ENCODE measurements at places on chromosomes 1 and 21.

DNA sequence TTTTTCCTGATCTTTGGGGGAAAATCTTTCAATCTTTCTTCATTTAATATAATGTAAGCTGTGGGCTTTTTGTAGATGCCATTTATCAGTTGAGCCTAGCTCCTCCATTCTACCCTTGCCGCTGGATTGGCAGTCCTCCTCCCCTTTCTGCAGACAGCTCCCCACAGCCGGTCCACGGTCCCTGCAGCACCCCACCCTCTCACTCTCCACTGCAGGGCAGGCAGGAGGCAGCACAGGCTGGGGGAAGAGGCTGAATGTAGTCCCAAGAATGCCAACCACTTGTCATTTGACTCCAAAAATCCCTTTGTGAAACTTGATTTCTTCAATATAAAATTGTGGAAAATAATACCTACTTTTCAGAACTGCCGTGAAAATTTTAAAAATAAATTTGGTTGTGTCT is 96.7 kb downstream of the SYT2 start:
- no peak for DNase-seq

DNA sequence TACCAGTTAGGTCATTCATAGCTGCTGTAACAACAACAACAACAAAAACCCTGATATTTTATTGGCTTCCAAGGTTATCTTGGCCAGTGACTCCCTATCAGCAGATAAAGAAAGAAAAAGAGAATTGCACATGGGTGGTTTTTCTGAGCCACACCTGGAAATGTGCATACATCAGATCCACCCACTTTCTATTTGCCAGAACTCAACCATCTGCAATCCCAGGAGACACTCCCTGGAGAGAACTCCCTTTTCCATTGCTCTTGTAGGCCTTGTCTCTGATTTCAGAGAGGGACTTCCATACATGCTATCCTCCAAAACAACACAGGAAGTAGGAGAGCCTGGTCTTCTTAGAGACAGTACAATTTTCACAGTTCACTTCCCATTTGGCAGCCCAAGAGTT is 74.9 kb upstream of the ZC3H11B start:
- no peak for DNase-seq

DNA sequence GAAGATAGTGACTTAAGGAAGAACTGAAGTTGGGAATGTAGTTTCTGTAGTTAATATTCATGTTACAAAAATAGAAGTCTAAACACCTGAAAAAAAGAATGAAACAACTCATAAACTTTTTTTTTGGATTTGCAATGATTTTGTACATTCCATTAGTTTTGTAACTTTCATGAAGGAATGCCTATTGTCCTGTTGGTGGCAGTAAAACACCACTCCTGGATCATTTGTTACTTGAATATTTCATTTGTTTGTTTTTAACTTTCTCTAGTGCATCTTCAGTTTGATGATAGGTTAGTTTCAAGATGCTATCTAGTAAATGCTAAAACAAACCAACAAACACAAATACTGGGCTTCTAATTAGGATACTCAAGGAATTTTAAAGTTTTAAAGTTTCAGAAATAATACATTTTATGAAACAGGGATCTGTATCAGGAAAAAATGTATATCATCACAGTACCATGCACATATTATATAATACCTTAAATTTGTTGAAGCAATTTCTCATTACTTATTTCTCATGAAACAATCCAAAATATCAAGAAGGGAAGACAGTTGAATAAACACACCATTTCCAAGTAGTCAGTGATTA is 229.7 kb upstream of the CACYBP start:
- DNase-seq, result peak; percentile 8

- no peak for DNase-seq
Observed at GRCh38 chr1:183476081-183476480, 3.8 kb downstream of the SMG7 start.

DNA sequence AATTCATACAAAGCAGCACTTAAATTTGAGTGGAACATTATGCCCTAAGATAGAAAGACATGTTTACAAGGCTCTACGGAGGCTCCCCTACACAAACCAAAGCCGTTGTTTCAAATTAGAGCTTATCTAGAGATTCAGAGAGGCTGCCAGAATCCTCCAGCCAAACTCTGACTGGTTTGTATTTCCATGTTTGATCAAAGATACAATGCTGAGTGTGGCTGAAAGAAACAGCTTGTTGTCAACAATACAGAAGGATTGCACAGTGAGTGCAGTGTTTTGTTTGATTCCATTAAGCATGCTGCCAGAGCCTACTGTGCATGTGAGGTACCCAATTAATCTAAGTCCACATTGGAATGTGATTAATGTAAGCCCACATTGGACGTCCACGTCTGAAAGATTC is 402.7 kb downstream of the DISC1 start:
- no peak for DNase-seq

DNA sequence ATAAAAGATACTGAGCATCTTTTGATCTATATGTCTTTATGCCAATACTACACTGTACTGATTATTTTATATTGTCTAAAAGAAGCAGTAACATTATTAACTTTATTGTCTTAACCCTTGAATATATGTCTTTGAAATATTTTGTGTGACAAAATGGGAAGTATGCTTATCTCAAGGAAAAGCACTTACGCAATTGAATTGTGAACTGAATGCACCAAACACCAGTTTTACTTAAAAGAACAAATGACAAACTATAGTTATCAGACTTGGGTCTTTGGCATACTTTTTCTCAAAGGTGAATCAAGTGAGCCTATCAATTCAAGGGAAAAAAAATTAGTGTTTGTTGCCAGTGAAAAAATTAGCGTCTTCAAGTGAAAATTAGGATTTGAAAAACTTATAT is 9.2 kb upstream of the SLC6A9 start:
- no peak for DNase-seq

GRCh38 chr1:166603296-166603695 is 236.0 kb upstream of the POGK start:
- DNase-seq, result no peak

DNA sequence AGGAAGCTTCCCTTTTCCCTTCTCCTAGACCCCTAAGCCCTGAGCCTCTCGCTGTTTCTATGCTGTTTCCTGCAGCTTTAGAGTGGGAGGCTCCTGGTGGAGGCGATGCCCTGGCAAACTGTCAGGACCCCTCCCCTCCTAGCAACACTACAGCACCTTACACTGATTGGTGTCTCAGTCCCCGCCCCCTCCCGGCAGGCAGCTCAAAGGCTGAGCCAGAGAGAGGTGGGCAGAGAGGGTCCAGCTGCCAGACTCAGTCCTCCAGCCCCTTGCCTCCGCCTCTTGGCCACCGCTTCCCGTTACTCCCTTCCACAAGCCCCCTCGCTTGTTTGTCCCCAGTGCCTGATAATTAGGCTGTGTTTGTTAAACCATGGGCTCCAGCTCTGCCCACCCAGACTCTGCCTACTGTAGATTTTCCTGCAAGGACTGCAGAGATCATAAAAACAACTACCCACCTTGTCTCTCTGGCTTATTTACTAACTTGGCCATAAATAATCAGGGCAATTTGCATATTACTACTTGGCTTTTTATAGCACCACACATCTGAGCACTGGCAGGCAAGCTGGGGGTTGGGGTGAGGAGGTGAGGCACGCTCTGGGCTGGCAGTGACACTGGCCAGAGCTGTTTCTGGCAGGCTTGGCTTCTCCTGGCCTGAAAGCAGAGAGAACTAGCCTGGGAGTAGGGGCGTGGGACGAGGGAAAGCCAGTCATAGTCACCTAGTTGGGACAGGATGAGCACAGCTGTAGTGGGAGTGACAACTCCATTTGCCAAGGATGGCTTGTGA is 107.5 kb downstream of the CSMD2 start:
- no peak for DNase-seq

- no peak for DNase-seq
Observed at GRCh38 chr1:204728045-204728444, 42.5 kb upstream of the LRRN2 start.

DNA sequence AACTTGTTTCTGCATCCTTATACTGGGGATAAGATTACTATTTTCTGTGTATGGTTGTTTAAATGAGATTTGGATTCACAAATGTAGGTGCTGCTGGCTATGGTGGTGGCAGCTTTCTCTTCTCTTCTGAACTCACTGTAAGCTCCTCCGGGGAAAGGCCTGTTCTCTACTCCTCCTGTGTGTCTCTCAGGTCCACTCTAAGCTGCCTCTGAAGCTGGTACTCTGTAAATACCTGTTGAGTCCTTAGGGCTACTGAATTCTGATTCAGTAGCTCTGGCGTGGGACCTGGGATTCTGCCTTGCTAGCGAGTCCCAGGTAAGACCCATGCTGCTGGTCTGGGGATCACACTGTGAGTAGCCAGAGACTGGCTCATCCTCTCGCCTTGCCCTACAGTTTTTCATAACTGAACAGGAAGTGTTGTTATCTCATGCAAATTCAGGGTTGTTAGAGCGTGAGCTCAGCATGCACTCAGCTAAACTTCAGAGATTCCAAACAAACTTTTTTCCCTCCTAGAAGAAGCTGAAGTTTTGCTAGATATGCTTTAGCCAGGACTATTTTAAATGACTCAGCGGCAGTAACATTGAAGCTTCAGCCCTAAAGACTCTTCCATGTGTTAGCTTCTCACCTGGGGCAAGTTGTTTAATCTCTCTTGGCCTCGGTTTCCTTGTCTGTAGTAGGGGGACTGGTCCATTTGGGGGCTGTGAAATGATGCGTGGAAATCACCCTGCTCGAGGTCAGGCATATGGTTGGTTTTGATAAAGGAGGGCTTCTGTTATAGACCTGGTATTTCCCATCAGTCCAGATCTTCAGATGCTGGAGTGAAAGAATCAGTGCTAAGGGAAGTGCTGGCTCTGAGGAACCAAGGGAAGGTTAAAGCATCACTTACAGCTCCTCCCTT is 271.5 kb upstream of the TMEM51 start:
- no peak for DNase-seq

DNA sequence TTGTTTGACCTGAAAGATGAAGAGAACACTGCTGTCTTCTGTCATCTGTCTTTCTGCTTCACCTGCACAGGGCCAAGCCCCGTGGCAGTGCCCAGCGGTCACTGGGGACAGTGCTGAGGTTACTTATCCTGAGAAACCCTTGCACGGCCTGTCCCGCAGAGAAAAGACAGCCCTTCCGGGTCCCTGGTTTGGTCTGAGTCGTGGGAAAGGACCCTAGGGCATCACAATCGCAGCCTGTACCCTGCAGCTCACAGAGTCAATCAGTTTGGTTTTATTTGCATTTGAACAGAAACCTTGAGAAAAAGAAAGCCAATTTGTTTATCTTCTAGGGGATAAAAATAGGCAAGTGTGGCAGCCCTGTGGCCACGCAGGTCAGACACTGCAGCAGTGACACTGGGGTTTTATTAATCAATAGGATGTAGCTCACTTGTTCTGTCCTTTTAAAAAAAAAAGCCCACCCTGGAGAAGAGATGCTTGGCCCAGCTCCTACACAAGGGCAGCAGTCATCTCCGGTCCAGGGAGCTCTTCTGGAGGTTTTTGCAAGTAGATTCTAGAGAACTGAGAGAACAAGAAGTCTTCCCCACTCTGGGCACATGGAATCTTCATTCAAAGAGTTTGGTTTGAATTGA is 120.0 kb downstream of the PEX14 start:
- DNase-seq, result no peak

GRCh38 chr1:213423605-213424004 is 372.6 kb downstream of the RPS6KC1 start:
- DNase-seq, result no peak

DNA sequence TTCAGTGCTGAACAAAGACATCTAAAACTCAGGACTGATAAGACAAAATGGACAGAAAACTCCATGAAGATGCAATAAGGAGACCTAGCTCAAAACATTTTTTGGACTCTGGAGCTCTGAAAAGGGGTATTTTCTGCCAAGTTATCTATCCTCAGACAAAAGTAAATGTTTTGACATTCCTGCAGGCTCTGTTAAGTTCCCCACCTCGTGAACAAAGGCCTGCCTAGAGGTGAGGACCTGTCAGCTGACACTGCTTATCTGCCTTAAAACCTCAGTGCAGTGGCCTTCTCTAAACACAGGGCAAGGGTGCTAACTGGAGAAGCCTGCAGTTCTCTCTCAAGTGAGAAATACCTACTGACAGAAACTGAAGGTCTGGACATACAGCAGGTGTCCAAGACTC is 41.1 kb downstream of the COLGALT2 start:
- DNase-seq, result no peak

GRCh38 chr1:227225715-227226346 is 92.5 kb downstream of the CDC42BPA start:
- no peak for DNase-seq

GRCh38 chr1:1598051-1598719 is 1.8 kb downstream of the FNDC10 start:
- DNase-seq, result no peak

GRCh38 chr1:160641323-160642280 is 5.2 kb downstream of the SLAMF1 start:
- no peak for DNase-seq

DNA sequence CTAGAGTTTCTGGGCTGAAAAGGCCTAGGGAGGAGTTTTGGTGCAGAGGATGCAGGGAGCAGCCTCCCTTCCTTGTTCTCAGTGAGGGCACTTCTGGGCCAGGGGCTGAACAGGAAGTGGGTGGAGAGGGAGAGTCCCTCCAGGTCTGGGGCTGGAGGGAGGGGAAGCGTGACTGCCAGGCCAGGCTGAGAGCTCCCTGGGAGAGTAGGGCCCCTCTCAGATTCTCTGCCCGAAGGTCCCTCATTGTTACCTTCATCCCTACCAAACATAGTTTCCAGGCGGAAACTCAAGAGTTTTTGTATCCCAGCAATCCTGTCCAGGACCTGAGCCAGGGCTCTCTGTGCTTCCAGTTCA is 36.8 kb downstream of the CITED4 start:
- peak; percentile 55 for DNase-seq

DNA sequence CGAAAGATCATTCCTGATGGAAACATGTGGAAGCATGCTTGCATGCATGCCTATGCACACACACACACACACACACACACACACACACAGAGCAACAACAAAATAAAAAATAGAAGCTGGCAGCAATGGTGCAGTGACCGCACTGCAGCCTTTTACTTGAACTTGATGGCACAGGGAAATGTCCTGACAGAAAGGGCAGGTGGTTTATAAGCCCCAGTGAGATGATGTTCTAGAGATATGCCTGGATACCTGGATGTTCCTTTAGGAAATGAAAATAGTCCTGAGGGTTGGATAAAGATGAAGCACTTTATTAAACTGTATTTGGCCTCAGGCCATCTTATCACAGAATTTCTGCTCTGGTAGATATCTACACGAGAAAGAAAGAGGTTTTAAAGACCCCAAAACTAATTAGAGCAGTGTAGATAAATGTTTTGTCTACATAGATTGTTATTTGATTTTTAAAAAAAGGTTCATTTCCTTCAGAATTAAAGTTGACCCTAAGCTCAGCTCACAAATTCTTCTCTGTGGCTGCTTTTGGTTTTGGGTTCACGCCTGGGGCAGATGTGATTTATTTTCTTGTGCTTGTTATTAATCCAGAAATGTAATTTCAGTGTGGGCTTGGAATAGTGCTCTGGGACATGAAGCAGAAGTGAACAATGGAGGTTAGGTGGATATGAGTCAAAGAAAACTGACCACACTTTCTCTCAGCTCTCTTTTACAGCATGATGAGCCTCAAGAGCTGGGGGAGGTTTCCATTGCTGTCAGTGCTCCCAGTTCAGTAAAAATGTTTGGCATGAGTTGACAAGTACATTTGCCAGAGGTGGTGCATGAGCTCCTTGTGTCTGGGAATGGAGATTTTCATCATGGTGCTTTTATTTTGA is 22.9 kb downstream of the ADAM30 start:
- no peak for DNase-seq

- DNase-seq, result no peak
Observed at GRCh38 chr1:198528364-198528763, 12.1 kb downstream of the ATP6V1G3 start.

All from HL-60 (cell line).